RPMI7951 (cell line): ENCODE measurements at places on chromosomes 3 and 15.

GRCh38 chr3:94082391-94082937 lies 19.6 kb downstream of the NSUN3 start:
- DNase-seq = no peak

DNA sequence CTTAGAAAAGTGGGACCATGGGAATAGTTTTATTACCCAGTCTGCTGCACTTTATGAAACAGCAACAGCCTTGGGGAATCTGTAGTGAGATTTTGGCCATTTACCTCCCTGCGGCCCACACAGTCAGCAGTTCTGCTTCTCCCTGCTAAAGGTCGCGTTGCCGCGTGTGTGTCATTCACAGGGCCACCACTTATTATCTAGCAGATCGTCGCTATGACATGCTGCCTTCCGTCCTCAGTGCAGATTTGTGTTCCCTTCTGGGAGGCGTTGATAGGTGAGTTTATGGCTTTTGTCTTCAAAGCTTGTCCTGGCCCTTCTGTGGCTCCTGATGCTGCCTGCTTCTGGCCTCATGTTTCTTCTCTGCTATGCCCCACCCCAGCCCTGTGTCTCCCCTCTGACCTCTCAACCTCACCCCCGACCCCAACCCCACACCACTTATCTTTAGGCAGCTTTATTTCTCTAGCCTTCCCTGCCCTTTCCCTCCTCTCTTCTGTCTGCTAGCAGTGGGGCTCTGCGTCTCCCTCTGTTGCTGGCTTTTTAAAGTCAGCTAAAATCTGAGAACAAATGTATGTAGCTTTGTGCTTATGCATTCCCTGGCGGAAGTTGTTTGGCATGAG lies 30.1 kb downstream of the DIS3L start:
- DNase-seq = no peak

- no peak for DNase-seq
Measured at GRCh38 chr15:76386178-76386577, 49.6 kb downstream of the ISL2 start.

GRCh38 chr3:14300721-14301399 lies 101.5 kb upstream of the SLC6A6 start:
- DNase-seq = no peak

- peak; percentile 2 for DNase-seq
Measured at GRCh38 chr3:85571835-85572234, 613.0 kb downstream of the CADM2 start.

- DNase-seq = peak; percentile 50
Measured at GRCh38 chr3:130901463-130902204, 7.8 kb downstream of the ATP2C1 start.

- DNase-seq = no peak
Measured at GRCh38 chr3:36229496-36229895, 150.8 kb upstream of the STAC start.

DNA sequence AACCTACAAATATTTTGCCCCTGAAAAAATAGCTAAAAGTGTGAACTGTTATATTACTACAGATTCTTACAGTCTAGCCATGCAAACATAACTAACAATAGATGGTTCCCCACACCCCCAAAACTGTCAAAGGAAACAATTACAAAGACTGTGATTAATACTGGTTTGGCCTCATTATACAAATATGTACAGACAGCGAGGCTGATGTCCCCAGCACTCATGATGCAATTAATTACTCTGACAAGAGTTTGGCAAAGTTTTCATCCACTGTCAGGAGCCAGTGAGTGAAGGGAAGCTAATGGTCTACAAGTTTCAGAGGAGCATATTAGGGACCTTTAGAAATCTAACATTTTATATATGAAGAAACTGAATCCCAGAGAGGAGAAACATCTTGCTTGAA lies 61.0 kb downstream of the HMG20A start:
- peak; percentile 29 for DNase-seq

- no peak for DNase-seq
Measured at GRCh38 chr15:35530698-35531097, 15.3 kb downstream of the DPH6 start.

DNA sequence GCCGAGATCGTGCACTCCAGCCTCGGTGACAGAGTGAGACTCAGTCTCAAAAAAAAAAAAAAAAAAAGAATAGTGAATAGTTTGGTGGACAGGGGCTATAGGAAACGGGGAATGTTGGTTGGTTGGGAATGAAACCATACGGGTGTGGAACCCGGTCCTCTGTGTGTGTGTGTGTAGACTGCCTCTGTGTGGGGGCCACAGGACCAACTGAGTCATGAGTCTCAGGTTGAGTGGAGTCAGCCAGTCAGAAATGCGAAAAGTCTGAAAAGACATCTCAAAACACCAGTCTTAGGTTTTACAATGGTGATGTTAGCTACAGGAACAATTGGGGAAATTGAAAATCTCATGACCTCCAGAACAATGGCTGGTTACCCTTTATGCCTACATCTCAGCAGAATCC lies 44.5 kb downstream of the ZDHHC19 start:
- no peak for DNase-seq

- DNase-seq = no peak
Measured at GRCh38 chr15:96362755-96363651, 32.5 kb downstream of the NR2F2 start.

- peak; percentile 91 for DNase-seq
Measured at GRCh38 chr3:190183121-190183520, 62.4 kb upstream of the P3H2 start.

GRCh38 chr3:122890077-122890719 lies 95.3 kb downstream of the SLC49A4 start:
- peak; percentile 22 for DNase-seq

DNA sequence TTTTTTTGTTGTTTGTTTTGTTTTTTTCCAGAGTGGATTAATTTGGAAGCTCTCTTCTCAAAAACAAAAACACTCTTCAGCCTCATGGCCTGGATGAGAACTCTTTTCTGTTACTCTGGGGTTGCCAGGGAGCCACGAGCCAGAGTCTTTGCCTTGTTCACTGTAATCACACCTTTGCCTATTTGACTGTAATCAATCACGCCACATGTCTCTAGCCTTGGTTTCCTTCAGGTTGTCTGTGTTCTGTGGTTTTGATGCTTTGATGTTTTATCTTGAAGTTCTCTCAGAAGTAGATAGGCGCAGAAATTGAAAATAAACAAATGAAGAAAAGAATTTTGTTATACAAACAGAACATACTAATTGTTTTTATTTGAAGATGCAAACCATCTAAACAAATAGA lies 62.3 kb upstream of the IGF1R start:
- DNase-seq = no peak

DNA sequence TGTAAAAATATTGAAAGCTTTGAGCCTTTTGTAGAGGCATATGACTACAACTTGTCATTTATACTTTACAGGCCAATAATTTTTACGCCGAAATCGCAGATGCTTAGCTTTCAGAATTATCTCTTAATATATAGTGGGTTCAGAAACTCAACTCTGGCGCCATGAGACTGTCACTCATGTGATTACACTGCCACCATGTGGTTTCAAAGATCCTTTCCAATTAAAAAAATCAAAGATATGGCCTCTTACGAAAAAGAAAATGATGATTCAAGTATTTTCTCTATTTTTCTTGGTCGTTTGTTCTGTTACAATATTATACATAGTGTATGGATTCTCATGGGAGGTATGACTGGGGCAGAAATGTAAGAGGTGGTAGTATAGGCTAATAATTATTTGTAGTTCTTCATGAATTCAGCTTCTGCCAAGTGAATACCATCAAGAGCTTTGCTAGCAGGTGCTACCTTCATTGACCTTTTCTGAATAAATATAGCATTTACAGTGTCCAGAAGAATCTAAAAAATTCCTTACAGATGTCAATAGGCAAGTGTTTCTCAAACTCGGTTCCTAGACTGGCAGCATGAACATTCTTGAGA lies 751.7 kb upstream of the GOLIM4 start:
- peak; percentile 29 for DNase-seq
